Cardiac muscle cell (in vitro differentiated cells and primary cell): ENCODE measurements at places on chromosomes 2 and 18. TPM values are rescaled to one million over a fixed set of nuclear protein-coding genes. Genes with fewer than 3 reads are reported as not detected.

ERMN gene
- total RNA-seq, result 0.80 TPM in 1 of 2 replicates, not detected in the other

MAT2A gene
- total RNA-seq, result 116 and 225 TPM in 2 replicates

NEUROD1 gene
- not detected in 2 replicates for total RNA-seq

ANKRD29 gene
- total RNA-seq, result 0.14 and 0.77 TPM in 2 replicates
